ENCODE measurements at places on chromosomes 5 and 9.

DNA sequence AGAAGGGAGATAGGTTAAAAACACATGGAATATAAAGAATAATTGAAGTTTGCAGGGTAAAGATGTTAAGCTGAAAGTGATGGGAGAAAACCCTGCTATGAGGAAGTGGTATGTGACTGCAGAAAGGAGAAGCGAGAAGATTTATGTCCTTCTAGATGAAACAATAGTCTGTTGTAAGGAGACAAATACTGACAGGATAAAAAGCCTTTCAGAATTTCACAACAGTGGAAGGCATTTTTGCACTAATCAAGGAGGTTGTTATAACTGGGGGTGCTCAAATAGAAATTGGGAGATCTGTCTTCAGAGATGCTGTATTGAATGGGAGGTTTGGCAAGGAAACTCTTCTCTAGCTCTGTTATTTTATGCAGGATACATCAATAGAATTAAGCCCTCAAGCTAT lies 69.6 kb downstream of the NMUR2 start:
- DNase-seq = no peak

DNA sequence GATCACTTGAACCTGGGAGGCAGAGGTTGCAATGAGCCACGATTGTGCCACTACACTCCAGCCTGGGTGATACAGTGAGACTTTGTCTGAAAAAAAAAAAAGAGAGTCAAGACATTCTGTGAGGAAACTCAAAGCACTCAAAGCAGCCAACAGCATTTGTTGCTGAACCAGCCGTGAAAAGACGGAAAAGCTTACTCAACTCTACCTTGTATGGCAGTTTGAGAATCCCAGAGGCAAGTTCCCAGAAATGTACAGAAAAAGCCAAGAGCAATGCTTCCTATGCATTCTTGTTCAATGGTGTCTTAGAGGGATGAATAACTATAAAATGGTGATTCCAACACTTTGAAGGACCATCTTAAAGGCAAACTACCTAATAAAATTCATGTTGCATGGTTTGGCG lies 170.2 kb downstream of the HSD17B3 start:
- DNase-seq = no peak

DNA sequence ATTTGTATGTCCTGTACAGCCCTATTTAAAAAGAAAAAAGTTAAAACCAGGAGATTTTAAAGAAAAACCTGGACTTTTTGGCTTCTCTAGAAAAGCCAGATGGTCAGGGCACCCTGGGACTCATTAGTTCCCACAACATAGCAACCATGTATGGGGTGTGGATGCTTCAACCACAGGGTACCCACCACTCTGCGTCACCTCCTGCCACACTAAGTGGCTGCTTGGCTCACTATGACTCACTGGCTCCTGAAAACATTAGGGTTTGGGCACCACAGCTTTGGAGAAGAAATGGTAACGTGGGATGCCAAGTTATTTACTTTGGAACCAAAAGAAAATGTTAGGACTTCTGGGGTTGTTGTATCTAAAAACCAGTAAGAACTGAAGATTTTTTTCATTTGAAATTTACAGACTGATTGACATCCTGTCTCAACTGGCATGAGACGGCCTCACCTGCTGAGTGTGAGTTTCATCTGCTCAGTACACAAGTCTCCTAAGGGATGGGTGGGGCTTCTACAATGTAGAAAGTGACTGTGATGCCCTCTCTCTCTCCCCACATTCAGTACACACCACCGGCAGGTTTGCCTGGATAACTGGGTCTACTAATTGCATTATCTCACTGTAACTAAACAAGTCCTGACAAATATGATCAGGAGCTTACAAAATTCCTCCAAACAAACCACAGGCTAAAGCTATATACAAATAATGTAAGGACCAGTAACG lies 103.9 kb downstream of the ESM1 start:
- DNase-seq = no peak

DNA sequence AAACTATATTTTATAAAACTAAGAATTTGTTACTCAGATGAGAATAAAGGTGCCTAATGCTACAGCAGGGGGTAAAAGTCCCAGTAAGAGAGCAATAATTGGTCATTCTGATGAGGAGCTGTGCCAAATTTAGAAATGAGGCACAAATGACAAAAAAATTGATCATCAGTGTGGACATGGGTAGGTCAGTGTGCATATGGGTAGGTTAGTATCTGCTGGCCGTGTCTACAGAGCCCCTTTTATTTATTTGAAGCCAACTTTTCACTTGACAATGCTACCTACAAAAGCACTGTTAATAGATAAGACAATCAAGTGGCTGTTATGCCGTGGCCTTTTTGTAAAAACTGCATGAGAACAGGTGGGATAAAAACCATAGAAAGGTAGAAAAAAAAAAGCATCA lies 454.6 kb downstream of the RAB3C start:
- no peak for DNase-seq

- DNase-seq = no peak
These were observed 36.2 kb downstream of the SH3PXD2B start for GRCh38 chr5:172417983-172418630.

DNA sequence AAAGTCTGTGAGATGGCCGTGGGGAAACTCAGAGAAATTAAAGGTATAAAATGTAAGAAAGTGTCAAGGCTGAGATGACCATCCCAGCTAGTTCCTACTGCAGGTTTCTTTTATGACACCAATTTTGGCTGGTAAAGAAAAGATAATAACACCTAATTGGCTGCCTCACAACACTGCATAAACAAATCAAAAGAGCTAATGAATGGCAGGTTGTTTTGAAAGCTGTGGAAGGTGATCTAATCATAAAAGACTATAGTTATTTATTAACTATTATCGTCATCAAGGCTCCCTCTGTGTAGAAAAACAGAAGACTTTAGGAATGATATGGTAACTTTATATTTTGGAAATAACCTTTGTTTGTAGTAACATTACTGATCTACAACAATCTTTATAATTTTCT lies 3.5 kb upstream of the SPINK5 start:
- no peak for DNase-seq

All from activated T-helper 1 cell treated with anti-CD3 and anti-CD28 coated beads, Interleukin-2, amount 50 U/mL, for 16 hours (primary cell).